ENCODE measurements at places on chromosomes 1 and 21. TPM values are rescaled to one million over a fixed set of nuclear protein-coding genes. Genes with fewer than 3 reads are reported as not detected.

- H3K4me3 ChIP-seq: no peak overlapping the region
- H3K27me3 ChIP-seq: no peaks in the 10 kb centered on the region
- no peak for DNase-seq
- peaks cover 12% of the 10 kb centered on the region for H3K4me1 ChIP-seq
- H3K36me3 ChIP-seq: peaks cover 1% of the 10 kb centered on the region
Measured at GRCh38 chr1:116474921-116475849, 95.6 kb downstream of the CD58 start.

DNA sequence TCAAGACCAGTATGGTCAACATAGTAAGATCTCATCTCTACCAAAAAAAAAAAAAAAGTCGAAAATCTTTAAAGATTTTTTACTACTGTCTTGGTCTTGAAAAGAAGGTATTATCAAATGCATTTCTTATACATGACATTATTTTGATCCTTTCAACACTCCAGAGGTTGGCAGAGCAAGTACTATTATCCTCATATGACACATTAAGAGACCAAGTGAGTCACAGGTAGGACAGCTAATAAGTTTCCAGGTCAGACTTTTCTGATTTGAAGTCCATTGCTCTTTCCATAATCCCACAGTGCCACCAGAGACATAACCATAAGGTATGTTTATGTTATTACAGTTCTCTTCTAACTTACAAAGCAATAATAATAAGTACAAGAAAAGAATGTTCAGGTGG, 15.2 kb downstream of the DBT start:
- no peak overlapping the region for H3K27ac ChIP-seq
- no peaks in the 10 kb centered on the region for H3K27me3 ChIP-seq
- no peak for DNase-seq
- no peaks in the 10 kb centered on the region for H3K4me1 ChIP-seq

DNA sequence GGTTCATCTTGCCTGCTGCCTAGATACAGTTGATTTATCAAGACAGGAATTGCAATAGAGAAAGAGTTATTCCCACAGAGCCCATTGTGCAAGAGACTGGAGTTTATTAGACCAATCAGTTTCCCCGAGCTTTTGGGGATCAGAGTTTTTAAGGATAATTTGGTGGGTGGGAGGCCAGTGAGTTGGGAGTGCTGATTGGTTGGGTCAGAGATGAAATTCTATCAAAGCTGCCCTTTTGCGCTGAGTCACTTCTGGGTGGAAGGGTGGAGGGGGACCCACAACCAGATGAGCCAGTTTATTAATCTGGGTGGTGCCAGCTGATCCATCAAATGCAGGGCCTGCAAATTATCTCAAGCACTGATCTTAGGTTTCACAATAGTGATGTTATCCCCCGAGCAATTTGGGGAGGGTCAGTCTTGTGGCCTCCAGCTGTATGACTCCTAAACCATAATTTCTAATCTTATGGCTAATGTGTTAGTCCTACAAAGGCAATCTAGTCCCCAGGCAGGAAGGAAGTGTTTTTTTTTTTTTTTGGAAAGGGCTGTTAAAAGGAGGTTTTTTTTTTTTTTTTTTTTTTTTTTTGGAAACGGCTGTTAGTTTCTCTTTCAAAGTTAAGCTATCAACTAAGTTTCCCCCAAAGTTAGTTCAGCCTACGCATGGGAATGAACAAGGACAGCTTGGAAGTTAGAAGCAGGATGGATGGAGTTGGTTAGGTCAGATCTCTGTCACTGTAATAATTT, 7.4 kb downstream of the SLC16A4 start:
- peaks cover 10% of the 10 kb centered on the region for H3K4me1 ChIP-seq
- no peaks in the 10 kb centered on the region for H3K27me3 ChIP-seq

Gene TTC22
- not detected for total RNA-seq

Gene CTSK
- 12.4 TPM for total RNA-seq

All from chondrocyte (in vitro differentiated cells).